ENCODE measurements at places on chromosomes 13 and 19.

- no peak for DNase-seq
Measured at GRCh38 chr13:103516015-103516795, 450.0 kb upstream of the SLC10A2 start.

DNA sequence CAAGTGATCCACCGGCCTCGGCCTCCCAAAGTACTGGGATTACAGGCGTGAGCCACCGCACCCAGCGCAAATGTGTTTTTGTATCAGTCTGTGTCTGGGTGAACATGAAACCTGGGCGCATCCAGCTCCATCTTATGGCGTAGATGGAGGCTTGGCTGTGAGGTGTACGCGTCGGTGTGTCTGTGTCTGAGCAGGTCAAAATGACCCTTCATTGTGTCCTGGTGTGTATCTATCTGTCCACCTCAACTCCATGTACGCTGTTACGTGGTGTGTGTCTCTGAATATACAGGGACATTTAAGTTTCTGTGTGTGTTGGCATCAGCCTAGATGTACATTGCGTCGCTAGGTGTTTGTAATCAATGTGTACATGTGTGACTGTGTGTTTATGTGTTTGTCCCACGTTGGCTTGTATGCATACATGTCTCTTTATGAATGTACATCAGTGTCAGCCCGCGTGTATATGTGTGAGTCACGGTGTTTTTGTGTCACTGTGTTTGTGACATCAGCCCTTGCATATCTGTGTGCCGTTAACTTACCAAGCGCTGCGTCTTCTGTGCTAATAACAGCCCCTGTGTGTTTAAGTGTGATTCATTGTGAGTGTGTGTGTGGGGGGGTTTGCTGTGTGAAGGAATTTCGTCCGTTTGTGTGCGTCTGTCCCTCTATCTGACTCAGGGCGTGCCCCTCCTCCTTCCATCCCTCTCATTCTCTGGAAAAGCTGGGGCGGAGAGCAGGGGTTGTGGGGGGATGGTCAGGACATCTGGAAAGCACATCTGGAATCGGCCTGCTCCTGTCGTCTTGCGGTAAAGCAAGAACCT lies 6.4 kb downstream of the AXL start:
- DNase-seq, result peak; percentile 98

GRCh38 chr19:27774337-27774736 lies 1438.6 kb downstream of the UQCRFS1 start:
- DNase-seq, result no peak

- no peak for DNase-seq
Measured at GRCh38 chr13:99379856-99380801, 72.9 kb upstream of the GPR183 start.

DNA sequence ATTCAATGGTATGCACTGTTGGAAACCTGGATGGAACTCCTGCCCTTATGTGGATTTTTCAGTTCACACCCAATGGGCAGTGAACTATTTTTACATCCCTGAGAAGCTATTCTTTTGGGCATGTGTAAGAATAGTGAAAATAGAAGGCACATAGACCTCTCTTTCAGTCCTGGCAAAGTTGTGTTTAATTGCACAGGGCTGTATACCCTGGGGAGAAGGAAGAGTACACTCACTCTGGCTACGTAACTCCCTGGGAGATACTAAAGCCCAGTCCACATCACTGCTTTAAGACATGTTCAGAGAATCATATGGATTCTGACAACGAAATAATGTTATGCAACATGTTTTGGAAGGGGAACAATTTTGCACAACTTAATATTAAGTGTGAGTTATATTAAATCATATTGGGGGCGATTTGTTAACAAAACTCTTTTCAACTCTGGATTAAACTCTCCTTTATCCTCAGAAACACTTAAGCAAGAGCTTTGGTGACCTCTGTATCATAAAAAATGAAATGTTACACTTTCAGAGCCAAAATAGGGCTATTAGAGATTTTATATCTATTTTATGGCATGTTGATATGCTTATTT lies 166.1 kb downstream of the DCT start:
- no peak for DNase-seq

DNA sequence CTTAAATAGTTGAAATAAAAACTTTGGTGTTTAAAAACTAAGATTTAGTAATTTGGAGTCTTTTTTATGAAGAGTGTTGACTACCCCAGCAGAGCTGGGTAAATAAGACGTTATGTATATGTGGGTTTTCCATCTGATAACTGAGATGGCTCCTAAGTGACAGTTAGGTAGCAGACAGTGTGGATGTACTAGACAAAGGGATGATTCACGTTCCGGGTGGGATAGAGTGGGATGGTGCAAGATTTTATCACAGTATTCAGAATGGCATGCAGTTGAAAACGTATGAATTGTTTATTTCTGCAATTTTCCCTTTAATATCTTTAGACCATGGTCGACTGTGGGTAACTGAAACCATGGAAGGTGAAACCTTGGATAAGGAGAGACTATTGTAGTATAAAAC lies 50.4 kb downstream of the NAA16 start:
- no peak for DNase-seq

GRCh38 chr13:51644654-51645053 lies 60.4 kb downstream of the WDFY2 start:
- no peak for DNase-seq

DNA sequence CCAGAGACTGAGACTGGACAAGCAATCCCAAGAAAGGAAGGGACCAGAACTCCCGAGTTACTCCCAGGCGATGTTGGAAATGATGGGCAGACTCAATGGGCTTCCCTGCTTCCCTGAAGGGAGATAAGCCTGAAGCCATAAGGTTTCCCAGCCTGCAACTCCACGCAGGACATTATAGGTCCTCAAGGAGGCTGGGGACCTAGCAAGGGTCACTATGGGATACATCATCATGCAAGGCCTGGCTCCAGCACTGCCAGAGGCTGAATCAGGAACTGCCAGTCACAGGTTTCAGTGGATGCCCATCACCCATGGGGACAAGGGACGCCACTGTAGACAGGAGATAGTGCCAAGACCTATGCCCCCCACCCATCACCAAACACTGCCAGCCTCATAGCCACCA lies 338.7 kb downstream of the IRS2 start:
- DNase-seq, result no peak

DNA sequence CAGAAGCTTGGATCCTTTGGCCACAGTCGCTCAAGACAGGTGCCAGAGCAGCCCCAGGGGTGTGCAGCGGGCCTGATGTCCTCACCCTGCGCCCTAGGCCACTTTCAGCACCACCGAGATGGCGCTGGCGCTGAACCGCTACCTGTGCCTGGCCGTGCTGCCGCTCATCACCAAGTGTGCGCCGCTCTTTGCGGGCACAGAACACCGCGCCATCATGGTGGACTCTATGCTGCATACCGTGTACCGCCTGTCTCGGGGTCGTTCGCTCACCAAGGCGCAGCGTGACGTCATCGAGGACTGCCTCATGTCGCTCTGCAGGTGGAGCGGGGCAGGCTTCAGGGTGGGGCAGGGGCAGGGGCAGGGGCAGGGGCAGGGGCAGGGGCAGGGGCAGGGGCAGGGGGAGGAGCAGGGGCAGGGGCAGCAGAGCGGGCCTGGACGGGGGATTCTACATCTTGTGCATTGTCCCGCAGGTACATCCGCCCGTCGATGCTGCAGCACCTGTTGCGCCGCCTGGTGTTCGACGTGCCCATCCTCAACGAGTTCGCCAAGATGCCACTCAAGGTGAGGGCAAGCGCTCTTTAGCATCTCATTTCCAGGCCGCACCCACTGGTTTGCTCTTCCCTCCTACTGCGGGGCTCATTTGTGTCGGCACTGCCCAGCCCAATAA lies 69.1 kb downstream of the RYR1 start:
- DNase-seq, result no peak

DNA sequence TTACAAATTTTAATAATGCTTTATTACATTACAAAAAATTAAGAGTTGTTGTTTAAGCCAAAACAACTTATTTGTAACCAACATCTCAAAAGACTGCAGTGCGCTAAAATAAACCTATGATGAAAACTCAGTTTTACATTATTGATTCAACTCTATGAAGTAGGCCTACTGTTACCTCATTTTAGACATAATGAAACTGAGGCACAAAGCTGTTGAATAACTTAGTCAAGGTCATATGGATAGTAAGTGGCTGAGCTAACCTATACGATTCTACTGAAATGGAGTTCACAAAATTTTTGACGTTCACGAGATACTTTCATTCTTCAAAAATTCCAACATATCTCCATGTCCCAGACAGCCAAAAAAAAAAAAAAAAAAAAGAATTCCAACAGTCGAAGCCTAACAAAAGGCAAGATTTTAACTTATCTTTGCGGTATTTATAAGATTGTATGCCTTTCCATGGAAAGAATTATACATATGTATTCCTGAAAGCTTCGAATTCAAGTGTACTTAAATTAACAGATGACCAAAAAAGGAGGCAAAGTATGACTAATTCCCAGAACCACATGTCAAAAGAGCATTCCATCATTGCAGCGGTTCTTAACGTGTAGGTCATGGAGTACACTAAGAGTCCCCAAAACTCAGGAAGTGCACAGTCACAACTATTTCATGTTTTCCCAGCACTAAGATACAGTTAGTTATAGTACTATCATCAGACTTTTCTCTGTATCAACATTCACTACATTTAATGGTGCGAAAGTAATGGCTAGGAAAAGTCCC lies 69.4 kb downstream of the PSPC1 start:
- DNase-seq, result peak; percentile 44

DNA sequence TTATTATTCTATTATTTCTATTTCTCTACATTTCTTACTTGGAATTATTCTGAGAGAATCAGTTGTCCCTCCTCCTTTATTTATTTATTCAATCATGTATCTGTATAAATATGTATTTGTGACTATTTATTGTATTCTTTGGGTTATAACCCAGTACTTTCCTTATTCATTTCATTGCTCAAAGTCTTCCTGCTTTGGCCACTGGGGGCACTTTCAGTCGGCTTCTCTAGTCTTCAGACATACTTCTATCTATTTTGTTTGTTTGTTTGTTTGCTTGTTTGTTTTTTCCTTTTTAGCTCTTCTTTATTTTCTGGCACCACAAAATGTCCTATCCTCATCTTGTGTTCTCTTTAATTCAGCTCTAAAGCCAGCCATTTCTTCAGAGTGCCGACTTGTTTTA lies 260.4 kb downstream of the NALCN start:
- DNase-seq, result no peak

DNA sequence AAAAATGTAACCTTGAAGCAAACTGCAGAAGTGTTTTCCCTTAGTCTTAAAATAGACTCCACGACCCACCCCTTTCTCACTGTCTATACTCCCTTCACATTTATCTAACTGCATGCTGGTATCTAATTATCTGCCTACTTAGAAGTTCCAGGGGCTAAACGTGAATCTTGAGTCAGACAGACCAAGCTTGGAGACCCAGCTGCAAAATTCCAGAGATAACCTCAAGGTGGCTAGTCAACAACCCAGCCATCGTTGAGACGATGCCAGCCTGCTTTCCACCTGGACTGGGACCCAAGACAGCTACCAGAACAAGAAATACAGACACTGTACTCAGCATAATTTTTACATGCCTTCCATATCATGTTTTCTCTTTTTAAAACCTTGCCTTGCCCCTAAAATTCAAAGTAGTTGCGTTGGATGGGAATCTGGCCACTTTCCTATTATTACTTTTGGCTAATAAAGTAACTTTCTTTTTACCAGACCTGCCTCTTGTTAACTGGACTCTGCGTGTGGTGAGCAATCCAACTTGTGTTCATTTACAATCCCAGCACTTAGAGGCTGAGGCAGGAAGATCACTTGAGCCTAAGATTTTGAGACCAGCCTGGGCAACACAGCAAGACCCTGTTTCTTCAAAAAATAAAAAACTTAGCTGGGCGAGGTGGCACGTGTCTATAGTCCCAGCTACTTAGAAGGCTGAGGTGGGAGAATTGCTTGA lies 82.3 kb downstream of the CDADC1 start:
- no peak for DNase-seq

DNA sequence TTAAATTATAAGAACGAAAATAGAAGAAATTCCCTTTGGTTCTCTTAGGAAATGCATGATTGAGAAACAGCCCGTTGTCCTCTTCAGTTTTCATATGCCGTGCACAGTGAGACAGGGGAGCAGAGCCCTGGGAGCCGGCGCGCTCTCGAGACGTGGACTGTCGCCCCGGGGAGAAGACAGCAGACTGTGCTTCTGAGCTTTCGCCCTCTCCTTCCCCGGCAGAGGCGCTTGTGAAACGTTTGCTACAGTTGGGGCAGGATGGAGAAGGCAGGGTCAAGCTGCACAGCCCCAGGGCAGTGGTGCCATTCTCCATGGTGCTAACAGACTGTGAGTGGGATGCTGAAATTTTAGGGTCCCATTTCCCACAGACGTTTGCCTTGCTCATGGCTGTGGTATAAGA lies 192.2 kb upstream of the KL start:
- DNase-seq, result no peak

DNA sequence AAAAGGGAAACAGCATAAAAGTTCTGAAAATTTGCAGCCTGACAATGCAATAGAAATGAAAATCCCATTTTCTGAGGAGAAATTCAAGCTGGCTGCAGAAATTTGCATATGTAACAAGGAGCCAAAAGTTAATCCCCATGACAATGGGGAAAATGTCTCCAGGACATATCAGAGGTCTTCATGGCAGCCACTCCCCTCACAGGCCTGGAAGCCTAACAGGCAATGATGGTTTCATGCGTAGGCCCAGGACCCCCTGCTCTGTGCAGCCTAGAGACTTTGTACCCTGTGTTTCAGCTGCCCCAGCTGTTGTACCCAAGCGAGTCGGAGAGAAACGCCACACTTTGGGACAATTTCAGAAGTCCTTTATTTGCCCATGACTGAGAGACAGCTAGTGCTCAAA lies 701.3 kb upstream of the KLHL1 start:
- DNase-seq, result no peak

DNA sequence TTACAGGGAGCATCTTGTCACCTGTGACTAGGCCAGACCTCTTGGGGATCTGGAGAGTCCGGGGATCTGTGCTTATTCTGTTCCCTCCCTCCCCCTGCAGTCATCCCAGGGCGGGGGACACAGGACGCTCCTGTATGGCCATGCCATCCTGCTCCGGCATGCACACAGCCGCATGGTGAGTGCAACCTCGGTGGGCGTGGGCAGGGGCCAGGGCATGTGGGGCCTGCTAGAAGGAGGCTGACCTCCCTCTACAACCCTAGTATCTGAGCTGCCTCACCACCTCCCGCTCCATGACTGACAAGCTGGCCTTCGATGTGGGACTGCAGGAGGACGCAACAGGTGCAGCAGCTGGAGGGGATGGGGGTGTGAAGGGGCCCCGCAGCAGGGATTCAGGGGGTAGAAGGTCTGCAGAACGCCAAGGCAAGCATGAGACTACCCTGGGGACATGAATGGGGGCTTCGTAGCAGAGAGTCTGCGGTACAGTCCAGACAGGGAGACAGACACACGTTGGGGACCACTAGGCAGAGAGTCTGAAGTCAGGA lies 10.0 kb downstream of the RYR1 start:
- no peak for DNase-seq

- DNase-seq, result no peak
Measured at GRCh38 chr19:35030257-35031071, at the start of gene SCN1B. TSS of gene SCN1B (plus strand) at chr19:35030470. CDS start at chr19:35030821, 351 bp downstream.

All from HFF-Myc (cell line).